ENCODE measurements at places on chromosomes 12 and 14. TPM values are rescaled to one million over a fixed set of nuclear protein-coding genes. Genes with fewer than 3 reads are reported as not detected.

Gene RILPL1
- 24.9 TPM for total RNA-seq

Gene SPTSSA
- 24.7 TPM for total RNA-seq

Gene CRY1
- 24.8 TPM for total RNA-seq

Gene CLEC6A
- not detected for total RNA-seq

Gene SLC22A17
- 39.4 TPM for total RNA-seq

Gene GZMB
- not detected for total RNA-seq

Gene RNU4-1
- total RNA-seq, result 4,497 TPM

Gene DPPA3
- total RNA-seq, result not detected

DNA sequence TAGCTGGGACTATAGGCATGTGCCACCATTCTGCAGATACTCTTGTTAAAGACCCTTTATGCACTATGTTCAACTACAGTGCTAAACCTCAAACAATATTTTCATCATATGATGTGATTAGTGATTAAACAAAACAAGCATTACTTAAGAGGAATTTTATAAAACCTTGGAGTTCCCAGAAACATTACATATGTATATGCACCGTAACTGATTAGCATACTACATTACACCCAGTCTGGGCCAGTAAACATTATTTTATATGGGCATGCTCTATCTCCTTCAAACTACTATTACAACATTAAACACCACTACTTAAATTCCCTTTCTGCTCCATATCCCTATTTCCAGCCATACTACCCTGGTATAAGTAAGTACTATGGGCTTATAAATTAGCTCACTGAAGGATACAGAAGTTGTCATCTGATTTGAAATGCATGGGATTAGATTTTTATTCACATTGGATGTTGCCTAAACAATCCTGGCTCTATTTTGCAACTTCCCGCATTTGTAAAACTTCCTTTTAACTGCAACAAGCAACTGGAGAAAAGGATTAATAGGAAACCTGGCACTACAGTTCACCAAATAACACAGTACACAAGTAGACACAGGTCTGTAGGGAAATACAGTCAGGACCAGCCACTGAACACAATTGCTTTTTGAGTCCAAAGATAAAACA lies 205.8 kb downstream of the MED13L start:
- peaks cover 37% of the 10 kb centered on the region for H3K4me1 ChIP-seq
- H3K27ac ChIP-seq, result no peak overlapping the region
- H3K27me3 ChIP-seq, result no peaks in the 10 kb centered on the region
- no peak for DNase-seq
- no peaks in the 10 kb centered on the region for H3K36me3 ChIP-seq
- H3K4me3 ChIP-seq, result no peak overlapping the region

GRCh38 chr12:13093191-13093847 lies 10.1 kb downstream of the GSG1 start:
- no peak overlapping the region for H3K27ac ChIP-seq

GRCh38 chr12:128940090-128940888 lies 87.0 kb downstream of the GLT1D1 start:
- no peaks in the 10 kb centered on the region for H3K4me1 ChIP-seq
- H3K4me3 ChIP-seq, result no peak overlapping the region
- no peaks in the 10 kb centered on the region for H3K27me3 ChIP-seq
- DNase-seq, result no peak

DNA sequence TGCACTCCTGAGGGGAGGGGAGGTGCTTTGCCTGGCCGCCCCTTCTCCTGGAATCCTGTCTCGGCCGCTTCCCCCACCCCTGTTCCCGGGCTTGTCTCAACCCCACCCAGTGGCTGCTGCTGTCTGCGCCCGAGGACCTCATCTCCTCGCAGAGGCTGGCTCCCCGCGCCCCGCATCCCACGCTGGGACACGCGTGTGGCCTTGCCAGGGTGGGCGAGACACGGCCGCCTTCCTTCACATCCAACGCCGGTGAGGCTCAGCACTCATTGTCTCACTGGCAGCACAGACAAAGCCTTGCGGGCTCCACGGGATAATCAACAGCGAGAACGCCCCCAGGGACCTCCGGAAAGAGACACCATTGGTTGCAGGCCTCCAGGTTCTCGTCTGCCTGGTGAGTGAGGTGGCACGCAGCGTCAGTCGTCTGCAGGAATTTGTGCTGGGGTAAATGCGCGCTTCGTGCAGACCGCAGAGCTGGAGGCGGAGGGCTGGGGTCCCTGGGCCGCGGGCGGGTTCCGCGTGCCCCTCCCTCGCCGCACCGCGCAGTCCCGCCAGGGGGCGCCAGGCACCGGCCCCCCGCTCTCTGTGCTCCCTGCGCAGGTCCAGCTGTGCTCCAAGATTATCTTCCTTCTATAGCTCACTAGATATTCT lies 26.8 kb downstream of the CCDC177 start:
- H3K27me3 ChIP-seq, result peaks cover 3% of the 10 kb centered on the region
- peak overlapping the region; percentile 60 for H3K27ac ChIP-seq
- H3K36me3 ChIP-seq, result no peaks in the 10 kb centered on the region
- H3K4me3 ChIP-seq, result peak overlapping the region; percentile 81
- peak; percentile 75 for DNase-seq

GRCh38 chr14:60756847-60757246 lies 22.3 kb downstream of the MNAT1 start:
- H3K27ac ChIP-seq, result no peak overlapping the region
- no peak for DNase-seq
- no peaks in the 10 kb centered on the region for H3K27me3 ChIP-seq
- H3K4me3 ChIP-seq, result no peak overlapping the region
- no peaks in the 10 kb centered on the region for H3K36me3 ChIP-seq

GRCh38 chr12:72293701-72294100 lies 21.5 kb downstream of the TRHDE start:
- H3K36me3 ChIP-seq, result no peaks in the 10 kb centered on the region
- no peak for DNase-seq
- no peak overlapping the region for H3K27ac ChIP-seq
- no peak overlapping the region for H3K4me3 ChIP-seq

- no peak for DNase-seq
- H3K4me3 ChIP-seq, result no peak overlapping the region
- peaks cover 4% of the 10 kb centered on the region for H3K4me1 ChIP-seq
- H3K27me3 ChIP-seq, result peaks cover 3% of the 10 kb centered on the region
- no peak overlapping the region for H3K27ac ChIP-seq
Measured at GRCh38 chr14:105050551-105050897, 14.7 kb downstream of the GPR132 start.

- H3K27me3 ChIP-seq, result no peaks in the 10 kb centered on the region
- H3K27ac ChIP-seq, result no peak overlapping the region
- no peak overlapping the region for H3K4me3 ChIP-seq
- peaks cover 8% of the 10 kb centered on the region for H3K4me1 ChIP-seq
Measured at GRCh38 chr12:92044435-92044834, 101.2 kb downstream of the BTG1 start.

GRCh38 chr12:68495336-68496070 lies 115.2 kb upstream of the RAP1B start:
- no peak for DNase-seq
- no peak overlapping the region for H3K27ac ChIP-seq
- H3K4me3 ChIP-seq, result no peak overlapping the region

- H3K36me3 ChIP-seq, result no peaks in the 10 kb centered on the region
- DNase-seq, result no peak
- peak overlapping the region; percentile 85 for H3K4me3 ChIP-seq
- peaks cover 16% of the 10 kb centered on the region for H3K4me1 ChIP-seq
- peaks cover 44% of the 10 kb centered on the region for H3K27me3 ChIP-seq
- H3K27ac ChIP-seq, result no peak overlapping the region
Measured at GRCh38 chr14:104138718-104139459, 502 bp downstream of the KIF26A start.

DNA sequence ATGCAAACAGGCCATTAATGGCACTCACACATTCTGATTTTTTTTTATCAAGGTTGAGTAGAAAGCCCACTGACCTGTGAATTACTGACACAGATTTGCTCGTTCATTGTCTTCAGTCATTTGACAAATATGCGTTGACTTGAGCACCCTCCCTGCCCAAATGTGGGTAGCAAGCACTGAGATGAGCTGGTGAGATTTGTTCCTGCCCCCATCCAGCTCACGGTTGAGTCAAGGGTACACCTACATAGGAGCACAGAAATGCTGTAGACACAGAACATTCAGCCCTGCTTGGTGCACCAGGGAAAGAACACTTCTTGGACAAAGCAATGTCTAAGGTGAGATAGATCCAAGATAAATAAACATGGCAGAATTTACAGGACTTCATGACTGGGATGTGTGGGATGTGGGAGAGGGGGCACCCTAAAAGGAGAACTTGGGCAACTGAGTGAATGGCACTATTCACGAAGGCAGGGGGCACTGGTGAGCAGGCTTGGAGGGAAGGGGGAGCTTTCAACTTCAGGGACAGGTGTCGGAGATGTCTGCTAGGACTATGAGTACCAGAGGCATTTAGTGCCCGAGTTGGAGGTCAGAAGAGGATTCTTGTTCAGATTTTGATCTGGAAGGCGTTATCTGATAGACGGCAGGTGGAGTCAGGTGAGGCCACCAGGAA lies 213.4 kb downstream of the VRK1 start:
- DNase-seq, result no peak
- H3K27me3 ChIP-seq, result no peaks in the 10 kb centered on the region
- H3K27ac ChIP-seq, result no peak overlapping the region

DNA sequence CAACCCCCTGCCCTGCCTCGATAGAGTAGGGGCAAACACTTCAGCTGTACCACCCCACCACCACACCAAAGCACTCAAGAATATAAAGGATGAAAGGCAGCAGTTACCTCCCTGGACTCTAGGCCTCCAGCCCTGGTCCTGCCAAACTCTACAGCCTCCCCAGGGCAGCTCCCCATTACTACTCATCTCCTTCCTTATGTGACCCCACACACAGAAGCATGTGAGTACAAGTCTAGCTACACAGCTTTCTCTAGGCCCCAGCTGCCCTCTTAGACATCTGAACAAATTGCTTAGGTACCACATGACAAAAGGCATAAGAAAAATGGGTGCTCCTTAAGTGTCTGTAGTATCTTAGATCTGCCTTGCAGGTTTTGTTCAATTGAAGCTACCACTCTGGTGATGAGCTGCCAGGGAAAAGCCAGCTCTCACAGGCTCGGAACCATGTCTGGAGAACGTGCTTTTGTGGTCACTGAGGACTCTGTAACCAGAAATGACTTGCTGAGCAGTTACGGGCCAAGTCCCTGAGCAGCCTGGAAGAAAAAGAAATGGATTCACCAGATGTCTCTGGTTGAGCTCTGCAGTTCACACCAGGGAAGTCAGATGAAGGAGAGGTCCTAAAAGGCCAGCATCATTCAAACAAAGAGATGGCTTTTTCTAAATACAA lies 32.8 kb downstream of the FMNL3 start:
- no peak for DNase-seq
- peak overlapping the region; percentile 36 for H3K4me3 ChIP-seq
- peaks cover 47% of the 10 kb centered on the region for H3K4me1 ChIP-seq
- no peaks in the 10 kb centered on the region for H3K27me3 ChIP-seq

- peaks cover 4% of the 10 kb centered on the region for H3K27me3 ChIP-seq
- no peak for DNase-seq
- H3K4me3 ChIP-seq, result no peak overlapping the region
- peaks cover 7% of the 10 kb centered on the region for H3K36me3 ChIP-seq
- peaks cover 13% of the 10 kb centered on the region for H3K4me1 ChIP-seq
Measured at GRCh38 chr12:93567174-93567573, 5.3 kb upstream of the SOCS2 start.

DNA sequence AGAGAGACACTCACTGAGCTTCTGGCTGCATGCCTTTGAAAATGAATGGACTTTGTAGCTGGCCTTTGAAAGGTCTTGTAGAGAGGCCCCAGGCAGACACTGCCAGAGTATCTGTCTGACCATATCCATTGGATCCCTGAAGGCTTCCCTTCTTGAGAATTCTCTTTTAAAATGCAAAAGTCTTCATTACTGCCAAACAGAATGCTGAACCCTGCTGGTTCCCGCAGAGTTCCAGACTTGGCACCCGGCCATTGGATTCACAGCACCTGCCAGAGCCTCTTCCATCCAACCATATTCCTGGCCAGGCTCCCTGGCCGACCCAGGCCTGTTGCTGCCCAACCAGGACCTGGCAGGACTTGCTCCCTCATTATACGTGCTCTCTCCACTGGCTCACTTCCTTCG lies 182.5 kb downstream of the GXYLT1 start:
- no peak overlapping the region for H3K27ac ChIP-seq
- no peaks in the 10 kb centered on the region for H3K27me3 ChIP-seq
- no peak for DNase-seq
- H3K36me3 ChIP-seq, result no peaks in the 10 kb centered on the region
- H3K4me1 ChIP-seq, result peaks cover 8% of the 10 kb centered on the region
- no peak overlapping the region for H3K4me3 ChIP-seq

DNA sequence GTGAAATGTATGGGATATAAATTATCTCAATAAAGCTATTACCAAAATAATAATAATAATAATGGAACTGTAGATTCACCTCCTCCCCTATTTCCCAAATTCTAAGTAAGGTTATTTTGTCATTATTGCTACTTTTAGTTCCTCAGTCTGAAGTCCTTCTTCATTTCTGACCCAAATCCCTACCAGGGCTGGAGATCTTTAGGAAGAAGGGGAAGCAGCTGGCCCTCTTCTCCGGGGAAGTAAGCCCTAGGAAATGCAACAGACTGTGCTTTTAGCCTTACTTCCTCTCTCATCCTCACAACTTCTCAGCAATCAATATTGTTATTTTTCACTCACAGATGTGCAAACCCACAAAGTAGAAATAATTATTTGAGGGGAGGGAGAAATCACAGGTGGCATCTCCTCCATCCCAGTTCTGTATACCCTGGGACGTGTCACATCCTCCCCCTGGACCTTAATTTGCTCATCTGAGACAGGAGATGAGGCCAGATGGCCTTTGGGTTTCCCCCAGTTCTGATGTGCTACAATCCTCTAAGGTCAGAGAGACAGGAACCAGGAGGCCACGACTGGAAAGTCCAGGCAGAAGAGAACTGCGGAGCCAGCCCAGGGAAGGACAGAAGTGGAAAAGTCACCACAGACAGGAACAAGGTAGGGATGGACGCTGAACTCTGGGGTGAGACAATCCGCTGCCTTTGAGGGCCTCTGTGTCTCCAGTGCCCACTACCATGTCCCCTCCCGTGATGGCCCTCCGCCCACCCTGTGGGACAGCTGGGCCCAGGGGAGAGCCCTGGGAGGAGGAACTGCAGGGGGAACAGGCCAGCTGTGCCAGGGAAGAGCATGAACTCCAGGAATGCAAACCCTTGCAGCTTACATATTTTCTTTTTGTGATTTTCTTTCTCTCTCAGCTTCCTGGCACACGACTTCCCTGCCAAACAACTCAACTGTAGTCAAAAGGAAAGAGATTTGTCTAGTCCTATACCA lies 10.6 kb upstream of the TNFRSF1A start:
- H3K4me3 ChIP-seq, result no peak overlapping the region
- no peaks in the 10 kb centered on the region for H3K36me3 ChIP-seq
- H3K4me1 ChIP-seq, result no peaks in the 10 kb centered on the region
- DNase-seq, result no peak

GRCh38 chr14:53888535-53889386 lies 67.9 kb downstream of the BMP4 start:
- H3K27me3 ChIP-seq, result peaks cover 2% of the 10 kb centered on the region
- H3K4me3 ChIP-seq, result no peak overlapping the region
- no peak for DNase-seq
- H3K4me1 ChIP-seq, result peaks cover 6% of the 10 kb centered on the region
- no peaks in the 10 kb centered on the region for H3K36me3 ChIP-seq

DNA sequence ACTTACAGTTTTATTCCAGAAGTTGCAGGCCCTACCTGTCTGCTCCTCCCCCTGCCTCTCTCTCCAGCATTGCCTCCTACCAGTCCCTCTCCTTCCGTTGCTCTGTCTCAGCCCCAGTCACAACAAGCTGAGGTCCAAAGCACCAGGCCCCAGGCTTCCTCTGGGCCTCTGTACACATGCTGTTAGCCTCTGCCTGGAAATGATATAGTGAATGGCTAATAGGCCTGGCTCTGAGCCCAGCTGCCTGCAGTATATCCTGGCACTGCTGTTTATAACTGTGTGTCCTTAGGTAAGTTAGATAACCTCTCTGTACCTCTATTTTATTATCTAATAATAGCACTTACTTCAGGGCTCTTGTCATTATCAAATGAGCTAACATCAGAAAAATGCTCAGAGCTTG lies 114.9 kb upstream of the PWP1 start:
- no peak for DNase-seq
- H3K27ac ChIP-seq, result no peak overlapping the region
- no peaks in the 10 kb centered on the region for H3K36me3 ChIP-seq
- peaks cover 20% of the 10 kb centered on the region for H3K27me3 ChIP-seq
- H3K4me1 ChIP-seq, result no peaks in the 10 kb centered on the region

Measured in neural crest cell (in vitro differentiated cells).